ENCODE measurements at places on chromosomes 2 and 18.

GRCh38 chr18:28504066-28504465 is 327.1 kb upstream of the CDH2 start:
- DNase-seq = no peak

- DNase-seq = no peak
These were observed 124.6 kb downstream of the LRATD1 start for GRCh38 chr2:14756981-14757657.

DNA sequence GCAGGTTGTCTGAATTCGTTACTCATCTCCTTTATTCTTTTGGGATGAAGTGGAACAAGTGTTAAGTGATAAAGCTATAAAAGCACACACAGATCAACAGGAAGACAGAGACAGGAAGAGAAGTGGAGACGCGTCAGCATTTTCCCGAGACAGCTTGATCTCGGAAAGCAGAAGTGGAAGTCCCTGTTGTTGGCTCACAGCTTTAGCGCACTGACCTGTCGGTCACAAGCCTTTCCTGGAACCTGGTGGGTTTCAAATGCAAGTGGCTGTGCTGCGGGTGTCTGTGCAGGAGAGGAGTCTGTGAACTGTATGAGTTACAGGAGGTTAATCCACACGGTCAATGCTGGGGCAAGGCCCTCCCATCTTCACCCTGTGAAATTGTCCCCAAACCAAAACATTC is 116.6 kb upstream of the PELI1 start:
- no peak for DNase-seq

DNA sequence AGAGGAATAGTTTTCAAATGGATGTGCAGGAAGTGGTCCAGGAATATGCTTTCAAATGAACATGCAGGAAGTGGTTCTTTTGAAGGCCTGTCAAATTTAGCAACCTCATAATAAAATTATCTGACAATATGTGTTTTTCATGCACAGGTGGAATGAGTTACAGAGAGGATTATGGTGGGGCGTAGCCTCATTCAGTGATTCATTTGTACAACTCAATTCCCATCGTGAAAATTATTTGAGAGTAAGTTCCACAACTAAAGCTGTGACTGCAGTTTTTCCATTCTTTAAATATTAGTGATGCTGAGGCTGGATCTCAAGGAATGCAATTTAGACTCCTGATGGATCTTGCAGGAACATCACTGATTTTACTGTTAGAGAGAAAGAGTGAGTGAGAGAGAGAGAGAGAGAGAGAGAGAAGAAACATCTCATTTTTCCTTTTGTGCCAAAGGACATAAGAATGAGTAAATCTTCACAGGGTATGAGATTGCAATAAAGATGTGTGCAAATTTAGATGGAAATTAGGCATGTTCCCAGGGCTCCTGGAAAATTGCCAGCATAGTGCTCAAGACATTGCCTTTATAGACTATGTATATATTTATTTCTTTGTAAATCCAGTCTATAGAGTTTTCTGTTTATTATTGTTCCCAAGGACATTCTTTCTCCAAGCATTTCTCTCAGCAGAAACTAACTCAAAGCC is 394.9 kb upstream of the ZEB2 start:
- DNase-seq = no peak

DNA sequence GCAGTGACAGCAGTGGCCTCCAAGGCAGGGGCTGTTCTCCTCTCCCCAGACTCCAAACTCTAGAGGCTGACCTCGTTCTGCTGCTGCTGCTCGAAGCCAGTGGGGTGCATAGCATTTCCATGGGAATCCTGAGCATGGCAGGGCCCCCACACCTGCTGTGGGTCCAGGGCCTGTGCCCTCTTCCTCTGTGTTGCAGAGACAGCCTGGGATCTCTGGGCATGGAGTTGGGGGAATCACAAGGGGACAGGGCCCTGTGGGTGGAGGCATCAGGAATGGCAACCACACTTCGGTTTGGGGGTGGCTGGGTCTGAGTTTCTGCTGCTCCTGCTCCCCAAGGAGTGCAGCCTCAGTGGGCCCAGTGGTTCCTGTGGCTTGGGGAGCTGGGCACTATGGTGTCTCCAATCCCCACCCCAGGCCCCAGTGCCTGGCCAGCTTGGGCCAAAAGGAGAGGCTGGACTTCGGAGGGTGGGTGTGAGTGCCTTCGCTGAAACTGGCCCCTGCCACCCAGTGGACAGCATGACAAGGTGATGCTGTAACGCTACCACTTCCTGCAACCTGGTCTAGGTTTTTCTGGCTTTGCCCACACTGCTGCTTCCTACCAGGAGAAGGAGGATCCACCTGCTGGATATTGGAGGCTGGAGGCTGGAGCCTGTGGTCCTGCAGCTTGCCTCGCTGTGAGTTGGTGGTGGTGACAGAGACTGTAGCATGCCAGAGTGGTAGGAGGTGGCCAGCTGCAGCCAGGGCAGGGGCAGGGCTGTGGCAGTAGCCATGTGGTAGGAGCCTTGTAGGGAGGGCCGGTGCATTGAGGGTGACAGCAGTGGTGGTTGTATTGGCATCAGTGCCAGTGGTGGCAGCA is 56.6 kb downstream of the SOWAHC start:
- no peak for DNase-seq

GRCh38 chr2:54015798-54016699 is 45.3 kb upstream of the PSME4 start:
- no peak for DNase-seq

GRCh38 chr18:79952996-79953559 is 1.6 kb upstream of the SLC66A2 start:
- no peak for DNase-seq

DNA sequence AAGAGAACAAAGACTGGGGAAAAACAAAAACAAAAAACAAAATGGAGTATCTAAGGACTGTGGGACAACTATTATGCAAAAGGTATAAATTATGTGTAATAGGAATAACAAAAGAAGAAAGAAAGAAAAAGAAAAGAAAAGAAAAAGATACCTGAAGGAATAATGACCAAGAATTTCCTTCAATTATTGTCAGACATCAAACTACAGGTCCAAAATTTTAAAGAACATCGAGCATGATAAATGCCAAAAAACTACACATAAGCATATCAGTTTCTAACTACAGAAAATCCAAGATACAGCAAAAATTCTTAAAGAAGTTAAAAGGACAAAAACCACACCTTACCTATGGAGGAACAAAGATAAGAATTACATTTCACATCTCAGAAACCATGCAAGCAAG is 93.0 kb downstream of the SPIRE1 start:
- no peak for DNase-seq

All from activated CD4-positive, alpha-beta T cell treated with anti-CD3 and anti-CD28 coated beads for 1 hour (primary cell).